NK-92 treated with Interleukin-12 subunit alpha and Interleukin-12 subunit beta, amount 100 ng/mL, for 24 hours (cell line): ENCODE measurements at places on chromosomes 5 and 9.

DNA sequence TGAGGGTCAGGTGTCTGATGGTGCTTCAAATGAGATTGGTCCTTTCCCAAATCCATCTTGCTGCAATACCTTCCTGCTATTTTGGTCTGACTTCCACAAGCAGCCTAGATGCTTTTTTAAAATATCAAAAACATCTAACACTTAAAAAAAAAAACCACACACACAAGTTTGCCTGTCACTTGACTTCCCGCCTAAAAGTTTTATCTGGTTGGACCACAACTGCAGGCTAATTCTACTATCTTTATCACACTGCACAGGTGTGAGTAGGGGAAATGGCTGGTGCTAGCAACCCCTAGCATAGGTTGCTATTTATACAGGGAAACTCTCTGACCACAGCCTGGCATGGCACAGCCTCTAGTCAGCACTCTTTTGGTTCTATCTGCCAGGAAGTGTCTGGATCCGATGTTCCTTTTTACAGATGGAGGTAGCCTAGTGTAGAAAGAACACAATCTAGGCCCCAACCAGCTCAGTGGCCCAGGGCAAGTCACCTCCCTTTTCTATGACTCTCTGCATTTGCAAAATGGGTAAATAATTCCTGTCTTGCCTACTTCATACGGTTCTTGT is at the start of gene HEMGN:
TSS of gene HEMGN (minus strand) at position 92 of the 564 bp plus-strand sequence. CDS start at position 56, 36 bp downstream.
- peak; percentile 3 for DNase-seq

DNA sequence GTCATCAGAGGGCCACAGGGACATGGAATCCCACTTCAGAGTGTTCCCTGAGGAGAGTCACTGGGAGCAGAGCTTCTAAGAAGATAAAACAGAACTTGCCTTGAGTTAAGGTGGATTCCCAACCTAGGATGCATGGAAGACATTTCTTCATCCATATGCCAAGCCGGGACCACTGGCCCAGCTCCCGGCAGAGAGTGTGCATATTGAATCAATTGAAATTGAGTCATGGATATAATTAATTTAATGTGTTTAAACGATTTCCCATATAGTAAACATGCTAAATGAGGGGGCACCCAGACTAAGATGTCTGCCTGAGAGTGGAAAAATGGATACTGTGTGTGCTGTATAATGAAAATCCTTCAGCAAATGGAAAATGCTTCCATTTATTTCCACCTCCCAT is 194.4 kb upstream of the TBC1D2 start:
- no peak for DNase-seq

DNA sequence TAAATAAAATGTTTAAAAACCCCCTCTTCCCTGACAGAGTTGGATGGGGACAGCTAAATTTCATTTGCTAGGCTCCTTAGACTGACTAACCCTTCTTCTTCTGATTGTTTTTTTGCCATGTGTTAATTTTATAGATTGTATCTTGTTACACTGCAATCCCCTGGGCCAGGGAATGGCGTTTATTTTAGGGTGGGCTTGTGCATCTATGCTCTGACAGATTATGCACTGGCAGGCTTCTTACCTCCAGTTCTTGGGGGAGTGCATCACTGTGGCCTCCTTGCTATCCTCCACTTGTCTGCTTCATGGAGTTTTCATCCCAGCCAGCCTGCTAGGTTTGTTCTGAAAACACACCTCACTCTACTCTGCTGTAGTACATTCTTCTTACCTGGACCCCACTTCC is 159.8 kb downstream of the DROSHA start:
- DNase-seq = no peak

DNA sequence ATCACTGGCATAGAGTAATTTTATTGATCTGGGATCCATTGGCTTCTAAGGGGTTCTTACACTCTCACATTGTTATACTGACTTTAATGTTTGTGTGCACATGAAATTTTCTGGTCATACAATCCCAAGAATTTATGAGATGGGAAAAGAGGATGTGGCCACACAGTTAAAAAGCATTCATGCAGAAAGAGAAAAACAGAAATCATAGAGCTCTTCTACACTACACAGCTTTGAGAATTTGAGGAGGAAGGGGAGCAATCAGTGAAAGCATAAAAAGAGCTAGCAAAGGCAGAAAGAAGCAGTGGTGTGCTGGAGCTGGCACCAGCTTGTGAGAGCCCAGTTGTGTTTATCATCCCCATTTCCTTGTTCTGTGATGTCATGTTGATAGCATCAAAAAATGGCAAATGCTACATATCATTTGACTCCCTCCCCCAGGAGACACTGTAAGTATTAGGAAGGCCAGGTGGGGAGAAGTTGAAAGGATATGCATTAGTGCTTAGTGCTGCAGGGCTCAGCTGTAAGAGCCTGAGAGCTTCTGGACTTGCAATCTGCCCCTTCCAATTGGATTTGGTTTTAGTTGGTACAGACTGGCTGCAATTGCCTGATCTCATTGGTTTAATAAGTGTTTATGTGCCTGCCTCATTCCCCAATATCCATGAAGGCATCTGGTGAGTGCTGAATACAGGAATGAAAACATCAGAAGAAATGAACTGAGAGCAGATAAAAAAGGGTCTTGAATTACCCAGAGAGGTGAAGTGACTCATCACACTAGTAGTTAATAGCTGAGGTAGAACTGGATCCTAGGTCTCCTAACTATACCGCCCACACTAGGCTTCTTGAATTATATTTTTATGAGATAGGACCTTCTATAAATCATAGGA is 30.9 kb downstream of the RHOBTB3 start:
- no peak for DNase-seq

DNA sequence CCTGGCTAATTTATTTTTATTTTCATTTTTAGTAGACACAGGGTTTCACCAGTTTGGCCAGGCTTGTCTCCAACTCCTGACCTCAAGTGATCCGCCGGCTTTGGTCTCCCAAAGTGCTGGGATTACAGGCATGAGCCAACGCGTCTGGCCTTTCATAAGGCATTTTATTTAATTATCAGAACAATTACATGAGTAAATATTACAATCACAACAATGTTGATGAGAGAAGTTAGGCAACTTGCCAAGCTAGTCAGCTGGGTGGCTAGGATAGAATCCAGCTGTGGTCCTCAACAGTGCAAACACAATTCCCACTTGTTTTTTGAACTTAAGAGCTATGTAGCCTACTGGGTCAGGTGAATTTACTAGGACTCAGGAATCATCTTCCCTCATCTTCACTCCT is 22.0 kb downstream of the C9orf57 start:
- no peak for DNase-seq

DNA sequence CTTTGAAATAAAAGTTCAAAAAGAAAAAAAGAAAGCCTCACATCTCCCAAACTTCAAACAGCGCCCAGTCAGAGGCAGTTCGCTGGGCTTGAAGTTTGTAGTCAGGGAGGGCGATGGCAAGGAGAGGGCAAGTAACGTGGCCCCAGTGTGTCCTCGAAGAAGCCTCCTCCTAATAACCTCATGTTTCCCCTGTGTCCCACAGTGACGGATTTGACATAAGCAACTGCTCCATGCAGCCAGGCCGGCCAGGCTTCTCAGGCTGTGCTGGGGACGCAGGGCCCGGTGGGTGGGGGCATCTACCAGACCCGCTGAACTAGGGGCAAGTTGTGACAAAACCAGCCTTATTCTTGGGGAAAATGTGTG is 172.2 kb downstream of the ERCC6L2 start:
- no peak for DNase-seq

GRCh38 chr9:87853876-87854579 is 28.6 kb upstream of the SPATA31E1 start:
- no peak for DNase-seq

DNA sequence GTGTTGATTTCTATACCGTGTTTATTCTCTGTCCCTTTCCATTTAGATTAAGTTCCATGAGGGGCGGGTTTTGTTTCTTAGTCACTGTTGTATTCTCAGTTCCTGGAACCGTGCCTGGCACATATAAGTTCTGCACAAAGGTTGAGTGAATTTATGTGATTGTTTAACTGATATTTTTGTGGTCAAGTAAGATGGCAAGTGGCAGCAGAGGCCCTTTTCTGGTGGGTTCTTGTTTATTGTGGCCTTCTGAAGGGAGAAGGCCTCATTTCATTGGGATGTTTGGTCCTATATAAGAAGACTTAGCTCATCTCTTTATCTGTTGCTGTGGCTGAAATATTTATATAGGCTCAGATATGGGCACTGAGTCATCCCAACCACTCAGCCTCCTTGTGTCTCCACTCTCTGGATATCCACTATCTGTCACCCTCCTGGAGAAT is 262.5 kb downstream of the PSAT1 start:
- no peak for DNase-seq

DNA sequence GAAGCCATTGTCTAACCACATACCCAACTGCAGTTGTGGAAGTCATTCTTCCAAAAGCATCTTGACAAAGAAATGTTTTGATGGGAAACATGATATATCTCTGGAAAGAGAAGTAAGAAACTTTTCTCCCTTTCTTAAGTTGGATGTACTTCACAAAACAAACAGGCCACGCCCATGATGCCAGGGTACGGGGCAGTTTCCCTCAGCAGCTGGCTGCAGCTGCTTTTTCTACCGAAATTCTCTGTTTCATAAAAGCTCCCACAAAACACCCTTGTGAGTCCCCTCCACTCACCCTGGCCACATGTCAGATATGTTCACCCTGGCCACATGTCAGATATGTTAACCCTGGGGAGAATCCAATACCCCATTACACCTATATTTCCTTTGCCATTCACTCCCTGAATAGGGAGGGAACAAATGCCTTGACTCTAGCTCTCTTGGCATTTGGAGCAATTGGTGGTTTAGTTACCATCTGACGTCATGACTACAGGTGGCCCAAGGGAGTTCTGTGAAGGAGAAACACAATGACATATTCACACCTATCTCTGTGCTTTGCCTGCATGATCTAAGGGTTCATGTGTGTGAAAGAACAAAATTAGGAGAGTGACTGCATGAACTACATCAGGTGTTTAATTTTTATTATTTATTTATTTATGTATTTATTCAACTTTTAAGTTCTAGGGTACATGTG is 103.0 kb downstream of the AOPEP start:
- DNase-seq = no peak

DNA sequence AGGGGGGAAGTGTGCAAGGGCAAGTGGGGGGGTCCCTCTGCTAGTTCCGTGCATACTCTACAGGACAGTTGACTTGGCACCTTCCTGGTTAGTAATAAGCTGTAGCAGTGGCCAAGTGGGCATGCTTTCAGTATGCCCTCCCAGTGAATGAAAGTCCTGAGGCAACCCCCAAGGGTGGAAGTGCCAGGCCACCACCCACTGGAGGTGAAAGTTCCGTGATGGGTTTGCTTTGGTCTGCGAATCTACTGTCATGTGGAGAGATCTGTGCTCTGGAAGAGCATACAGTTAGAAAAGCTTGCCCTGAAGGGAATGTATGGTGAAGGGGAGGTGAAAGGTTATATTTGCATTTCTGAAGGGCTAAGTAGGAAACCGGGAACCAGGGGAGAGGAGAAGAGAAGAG is 10.3 kb downstream of the FXN start:
- DNase-seq = no peak

- no peak for DNase-seq
These were observed 85.2 kb upstream of the ALDH1A1 start for GRCh38 chr9:73038089-73038509.

GRCh38 chr5:169251333-169252084 is 49.4 kb downstream of the SLIT3 start:
- no peak for DNase-seq

DNA sequence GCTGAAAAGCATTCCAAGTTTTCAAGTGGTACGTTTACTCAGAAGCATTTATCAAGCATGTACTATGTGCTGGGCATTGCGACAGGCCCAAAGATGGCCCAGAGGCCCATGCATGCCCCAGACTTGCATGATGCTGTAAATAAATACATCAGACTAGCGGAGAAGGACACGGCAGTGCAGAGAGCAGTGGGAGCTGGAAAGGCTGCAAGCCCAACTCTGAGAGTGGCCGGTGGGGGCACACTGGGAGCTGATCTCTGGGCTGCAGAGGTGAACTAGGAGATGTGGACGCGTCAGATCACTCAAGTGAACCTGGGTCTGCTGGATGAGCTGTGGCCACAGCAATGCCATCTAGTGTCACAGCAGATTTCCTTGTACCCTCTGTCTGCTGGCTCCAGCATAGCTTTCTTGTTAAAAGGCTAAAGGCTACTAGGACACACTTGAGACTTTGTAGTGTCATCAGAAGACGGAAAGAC is 246.9 kb downstream of the FANCC start:
- no peak for DNase-seq

DNA sequence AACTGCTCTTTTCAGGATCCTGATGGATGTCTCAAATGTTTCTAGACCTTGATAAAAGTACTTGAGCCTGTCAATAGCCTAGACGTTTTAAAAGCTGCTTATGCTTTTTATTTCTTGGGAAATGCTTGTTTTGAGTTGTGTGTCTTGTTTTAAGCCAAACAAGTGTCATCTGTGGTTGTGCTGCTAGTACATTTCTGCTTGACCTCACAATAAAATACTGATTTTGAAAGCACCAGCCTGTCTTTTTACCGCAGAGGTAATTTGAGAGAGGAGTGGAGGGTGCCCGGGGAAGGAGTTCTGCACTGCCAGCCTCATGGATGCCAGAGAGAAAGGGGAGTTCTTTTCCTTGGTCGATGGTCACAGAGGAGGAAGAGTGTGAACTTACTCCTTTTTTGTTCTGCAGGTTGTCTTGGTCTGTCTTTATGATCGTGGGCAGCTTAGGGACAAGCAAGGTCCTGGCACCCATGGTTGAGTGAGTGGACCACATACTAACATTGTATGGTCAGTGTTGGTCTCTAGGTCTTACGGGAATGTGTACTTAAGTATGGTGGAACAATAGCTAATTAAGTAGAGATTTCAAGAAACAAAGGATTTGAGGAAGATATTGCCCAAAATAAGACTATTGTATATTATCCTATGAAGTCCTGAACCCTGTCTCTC is 61.0 kb downstream of the TRIO start:
- DNase-seq = no peak

DNA sequence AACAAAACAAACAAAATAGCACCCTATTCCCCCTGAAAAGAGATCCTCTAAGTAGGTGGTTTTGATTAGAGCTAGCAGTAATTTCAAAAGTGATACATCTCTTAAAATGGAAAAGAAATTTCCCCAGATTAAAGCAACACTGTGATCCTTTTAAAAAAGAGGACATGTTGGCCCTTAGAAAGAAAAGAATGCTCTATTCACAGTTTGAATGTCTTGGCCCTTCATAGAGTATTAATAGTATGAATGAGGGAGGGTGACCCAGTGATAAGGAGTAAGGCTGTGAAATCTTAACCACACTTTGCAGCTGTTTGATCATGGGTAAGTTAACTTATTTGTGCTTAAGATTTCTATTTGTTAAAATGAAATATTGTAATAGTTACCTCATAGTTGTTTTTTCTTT is 467.7 kb upstream of the MEF2C start:
- DNase-seq = no peak

GRCh38 chr5:92659246-92659645 is 921.8 kb downstream of the NR2F1-AS1 start:
- DNase-seq = no peak
